ENCODE measurements at places on chromosomes 1 and 21.

GRCh38 chr1:181817091-181817490, 244.4 kb downstream of the ZNF648 start:
- DNase-seq = no peak

- DNase-seq = no peak
These were observed 11.3 kb downstream of the C1orf116 start for GRCh38 chr1:207021139-207021861.

- DNase-seq = no peak
These were observed 28.5 kb upstream of the ARHGAP29 start for GRCh38 chr1:94265906-94266305.

DNA sequence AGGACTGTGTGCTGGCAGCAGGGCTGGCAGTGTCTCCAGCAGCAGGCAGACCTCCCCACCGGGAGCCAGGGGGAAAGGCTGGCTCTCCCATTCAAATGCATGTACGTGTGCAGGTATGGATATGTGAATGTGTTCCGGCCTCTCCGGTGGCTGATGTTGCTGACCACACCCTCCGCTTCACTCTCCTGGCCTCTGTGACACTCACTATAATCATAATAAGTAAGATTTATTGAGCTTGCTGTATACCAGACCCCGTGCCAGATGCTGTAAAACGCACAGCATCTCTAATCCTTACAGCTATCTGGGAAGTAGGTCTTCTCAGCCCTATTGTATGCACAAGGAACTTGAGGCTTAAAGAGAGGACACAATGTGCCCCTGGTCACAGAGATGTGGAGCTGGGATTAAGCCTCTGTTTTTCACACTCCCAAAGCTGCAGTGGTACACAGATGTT, 20.5 kb upstream of the ARTN start:
- DNase-seq = no peak

GRCh38 chr1:26280333-26281042, 602 bp downstream of the SH3BGRL3 start:
- DNase-seq = no peak

DNA sequence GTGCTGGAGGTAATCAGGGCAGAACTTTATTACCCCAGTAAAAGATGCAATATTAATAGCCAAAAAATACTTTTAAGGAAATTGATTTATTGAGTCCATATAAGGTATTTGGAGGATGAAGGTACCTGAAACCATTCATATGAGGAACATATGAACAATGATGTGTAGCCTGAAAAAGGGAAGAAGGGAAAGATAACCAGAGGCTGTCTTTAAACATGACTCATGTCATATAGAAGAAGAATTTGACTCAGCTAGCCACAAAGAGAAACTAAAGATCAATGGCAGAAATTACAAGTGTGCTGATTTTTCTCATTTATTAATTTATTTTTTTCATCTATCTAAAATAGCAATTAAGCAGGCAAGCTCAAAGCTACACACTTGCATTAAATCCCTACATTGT, 136.2 kb upstream of the DUSP10 start:
- no peak for DNase-seq

- DNase-seq = no peak
These were observed 444.8 kb downstream of the PTPRC start for GRCh38 chr1:199083680-199084079.

GRCh38 chr1:50603274-50604271, 180.3 kb upstream of the DMRTA2 start:
- DNase-seq = no peak

DNA sequence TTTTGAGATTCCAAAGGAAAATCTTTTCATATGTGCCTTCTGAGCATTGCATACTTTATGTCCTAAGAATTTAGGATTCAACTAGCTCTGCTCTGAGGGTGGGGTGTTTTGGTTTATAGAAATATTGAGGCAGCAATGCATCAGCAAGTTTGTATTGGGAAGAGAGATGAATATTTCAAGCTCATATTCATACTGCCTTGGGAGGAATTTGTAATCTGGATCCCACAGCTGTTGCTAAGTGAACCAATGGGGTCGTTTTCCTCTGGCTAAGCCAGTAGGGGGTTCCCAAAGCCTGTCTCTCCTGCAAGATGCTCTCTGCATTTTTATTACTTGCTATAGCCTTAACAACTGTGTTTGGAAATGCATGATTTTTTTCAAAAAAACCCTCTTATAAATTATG, 130.6 kb downstream of the SNX7 start:
- DNase-seq = no peak

DNA sequence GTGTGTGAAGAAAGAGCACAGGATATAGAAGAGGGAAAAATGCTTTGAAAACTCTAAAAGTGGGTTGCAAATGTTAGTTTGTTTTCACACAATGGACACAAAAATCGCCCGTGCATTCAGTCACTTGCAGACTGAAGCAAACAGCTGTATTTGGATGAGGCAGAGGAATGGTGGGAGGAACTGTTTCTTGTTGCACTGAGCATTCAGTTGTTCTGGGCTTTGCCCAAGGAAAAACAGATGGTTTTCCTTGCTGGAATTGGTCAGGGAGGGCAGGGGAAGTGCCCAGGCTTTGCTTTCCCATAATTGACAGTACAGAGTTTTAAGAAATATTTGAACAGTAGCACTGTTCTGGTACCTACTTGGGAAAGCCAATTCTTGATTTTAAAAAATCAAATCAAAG, 19.5 kb upstream of the WARS2 start:
- no peak for DNase-seq

Data from activated T-helper 1 cell treated with anti-CD3 and anti-CD28 coated beads, Interleukin-2, amount 50 U/mL, for 16 hours (primary cell).